Left lung (tissue), 14 donors: ENCODE measurements at places on chromosomes 11 and 22.

DNA sequence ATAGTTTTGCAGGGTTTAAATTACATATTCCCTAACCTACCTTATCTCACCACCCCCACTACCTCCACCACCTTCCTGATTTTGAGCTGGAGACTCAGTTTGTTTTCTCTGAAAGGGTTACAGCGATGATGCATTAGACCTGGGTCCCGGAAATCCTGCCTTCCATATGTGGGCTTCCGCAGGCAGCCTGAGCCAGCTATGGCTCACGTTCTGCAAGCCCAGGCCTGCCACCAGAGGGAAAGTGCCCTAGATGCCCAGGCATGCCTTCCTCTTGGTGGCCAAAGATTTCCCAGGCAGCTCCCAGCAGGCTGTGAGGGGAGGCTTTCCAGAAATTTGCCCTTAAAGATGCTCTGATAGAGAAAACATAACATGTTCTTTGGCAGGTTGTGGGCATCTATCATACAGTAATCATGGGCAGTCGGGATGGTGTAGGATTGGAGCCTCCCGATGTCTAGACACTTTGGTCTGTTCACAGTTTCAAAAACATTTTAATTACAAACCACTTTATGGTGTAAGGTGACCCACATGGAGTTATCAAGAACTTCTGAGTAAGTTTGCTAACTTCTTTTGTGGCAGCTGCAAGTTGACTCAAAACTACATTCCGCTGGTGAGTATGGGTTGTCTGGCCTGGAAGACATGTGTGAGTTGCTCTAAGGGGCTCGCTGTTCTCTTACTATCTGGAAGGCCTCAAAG is 79.3 kb downstream of the MICAL2 start:
- DNase-seq = no peak

DNA sequence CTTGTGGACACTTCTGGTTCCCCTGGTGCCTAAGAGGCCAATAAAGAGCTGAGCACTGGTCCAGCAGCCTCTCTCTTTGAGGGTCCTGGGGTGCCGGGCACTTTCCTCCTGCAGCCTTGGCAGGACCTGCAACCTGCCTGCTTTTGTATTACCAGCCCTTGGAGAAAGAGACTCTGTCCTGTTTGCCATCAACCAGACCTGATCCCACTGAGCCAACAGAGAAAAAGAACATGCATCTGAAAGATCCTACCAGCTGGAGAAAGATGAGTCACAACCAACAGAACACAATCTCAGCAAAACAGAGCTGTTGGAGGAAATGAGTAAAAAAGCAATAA is 321.0 kb downstream of the DDX10 start:
- DNase-seq = no peak

- no peak for DNase-seq
Observed at GRCh38 chr11:96082002-96082899, 158.3 kb upstream of the MTMR2 start.

DNA sequence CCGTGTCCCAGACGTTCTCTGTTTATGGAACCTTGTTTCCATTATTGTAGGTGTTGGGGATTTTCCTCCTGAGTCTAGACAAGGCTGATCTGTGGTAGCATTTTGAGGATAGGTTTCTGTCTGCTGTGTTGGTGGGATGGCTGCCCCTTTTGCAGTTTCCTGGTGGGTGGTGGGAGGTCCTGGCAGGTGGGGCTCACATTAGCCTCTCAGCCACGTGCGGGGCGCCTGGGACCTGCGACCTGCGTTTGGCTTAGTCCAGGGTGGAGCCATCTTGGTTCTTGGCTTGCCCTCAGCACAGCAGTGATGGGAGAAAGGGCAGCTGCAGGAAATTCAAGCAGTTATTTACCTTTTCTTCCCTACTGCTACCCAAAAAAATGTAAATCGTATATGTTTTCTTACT is 143.4 kb downstream of the TBC1D22A start:
- no peak for DNase-seq

DNA sequence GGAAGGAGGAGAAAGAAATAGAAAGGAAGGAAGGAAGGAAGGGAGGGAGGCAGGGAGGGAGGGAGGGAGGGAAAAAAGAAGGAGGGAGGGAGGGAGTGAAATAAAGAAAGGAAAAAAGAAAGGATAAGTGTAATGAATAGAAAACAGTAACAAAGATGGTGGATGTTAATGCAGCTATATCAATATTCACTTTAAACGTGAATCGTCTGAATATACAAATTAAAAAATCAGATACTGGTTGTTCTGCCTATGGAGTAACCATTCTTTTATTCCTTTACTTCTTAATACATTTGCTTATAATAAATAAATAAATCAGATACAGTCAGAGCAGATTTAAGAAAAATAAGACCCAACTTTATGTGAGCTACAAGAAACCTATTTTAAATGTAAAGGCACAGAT is 1520.4 kb downstream of the TBC1D22A start:
- DNase-seq = no peak
